ENCODE measurements at places on chromosomes 6 and 20.

GRCh38 chr20:25283221-25283951 lies 35.5 kb downstream of the PYGB start:
- no peak for DNase-seq

GRCh38 chr20:53707371-53708055 lies 113.9 kb upstream of the ZNF217 start:
- DNase-seq: peak; percentile 35

GRCh38 chr6:132465530-132466485 lies 47.1 kb downstream of the STX7 start:
- DNase-seq: no peak

DNA sequence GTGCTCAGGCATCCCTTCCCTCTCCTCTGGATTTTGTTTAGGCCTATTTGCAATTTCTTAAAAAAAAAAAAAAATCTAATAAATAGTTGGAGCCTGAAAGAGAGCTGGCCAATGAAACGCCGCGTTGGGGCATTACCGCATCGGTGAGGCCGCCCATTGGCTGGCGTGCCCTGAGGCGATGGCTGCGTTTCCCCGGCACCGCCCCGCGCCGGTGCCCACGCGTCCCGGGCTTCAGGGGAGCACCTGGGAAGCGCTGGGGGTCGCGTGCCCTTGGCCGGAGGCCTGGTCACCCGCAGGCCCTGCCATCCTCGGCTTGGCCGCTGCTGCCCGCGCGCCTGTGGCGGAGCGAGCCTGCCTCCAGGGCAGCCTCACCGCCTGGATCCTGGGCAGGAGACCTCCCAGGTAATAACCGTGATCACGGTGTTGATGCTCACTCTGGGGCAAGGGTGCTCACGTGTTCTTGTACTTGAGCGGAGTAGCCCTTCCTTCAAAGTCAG lies 155.4 kb downstream of the NRN1 start:
- peak; percentile 72 for DNase-seq

DNA sequence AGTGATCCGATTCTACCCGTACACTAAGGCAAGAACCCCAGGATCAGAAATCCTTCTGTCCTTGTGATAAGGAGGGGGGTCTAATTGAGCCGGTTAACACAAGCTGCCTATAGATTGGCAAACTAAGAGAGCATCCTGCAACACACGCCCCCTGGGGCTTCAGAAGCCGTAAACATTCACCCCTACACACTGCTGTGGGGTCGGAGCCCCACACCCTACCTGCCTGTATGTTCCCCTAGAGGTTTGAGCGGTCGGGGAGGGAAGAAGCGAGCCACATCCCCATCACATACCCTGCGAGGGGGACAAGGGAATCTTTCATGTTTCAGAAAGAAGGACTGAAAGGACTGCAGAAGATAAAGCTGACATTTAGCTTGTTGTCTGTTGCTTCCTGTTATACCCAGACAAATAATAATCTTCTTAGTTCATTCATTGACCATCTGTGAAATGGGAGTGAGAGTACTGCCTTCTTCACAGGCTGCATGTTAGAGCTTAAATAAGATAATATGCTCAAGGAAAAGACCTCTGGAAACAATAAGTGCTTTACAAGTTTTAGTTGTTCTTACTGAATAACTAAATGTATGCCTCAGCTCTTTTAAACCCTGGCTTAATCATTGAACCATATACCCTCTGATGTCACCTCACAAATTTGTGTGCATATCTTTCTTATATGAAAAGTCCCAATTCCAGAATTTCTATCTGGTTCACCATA lies 74.2 kb upstream of the RNF217 start:
- no peak for DNase-seq

DNA sequence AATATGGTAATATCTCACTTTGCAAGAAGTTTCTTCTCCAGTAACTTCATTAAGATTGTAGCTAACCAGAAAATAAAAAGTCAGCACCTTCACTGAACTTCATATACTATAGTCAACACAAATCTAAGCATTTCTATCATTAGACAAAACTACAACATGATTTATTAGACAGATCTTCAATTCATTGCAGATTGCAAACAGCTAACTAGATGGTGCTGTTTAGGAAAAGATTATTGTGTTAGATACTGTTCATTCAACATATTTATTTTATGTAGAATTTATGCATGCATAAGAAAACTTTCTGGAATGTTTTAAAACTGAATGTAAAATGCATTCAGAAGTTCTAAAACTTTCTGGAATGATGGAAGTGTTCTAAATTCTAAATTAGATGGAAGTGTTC lies 442.1 kb downstream of the HTR1B start:
- no peak for DNase-seq

GRCh38 chr6:136975089-136975715 lies 53.1 kb downstream of the SLC35D3 start:
- no peak for DNase-seq

DNA sequence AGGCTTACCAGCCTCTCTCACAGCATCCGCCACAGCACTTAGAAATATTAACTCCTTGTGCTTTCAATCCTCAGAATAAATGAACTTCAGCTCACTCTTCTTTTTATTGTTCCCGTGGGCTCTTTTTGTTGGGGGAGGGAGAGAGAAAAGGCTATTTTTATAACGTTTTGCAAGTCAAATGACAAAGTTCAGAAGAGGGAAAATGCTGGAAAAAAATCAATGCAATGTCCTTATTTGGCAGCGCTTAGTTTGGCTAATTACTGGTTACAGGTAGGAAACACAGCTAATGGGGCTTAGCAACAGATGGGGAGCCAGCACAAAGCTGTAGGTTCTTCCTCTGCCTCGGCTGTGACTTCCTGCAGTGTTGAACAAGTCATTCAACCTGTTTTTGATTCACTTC lies 1067.0 kb upstream of the MAP3K7 start:
- DNase-seq: no peak

DNA sequence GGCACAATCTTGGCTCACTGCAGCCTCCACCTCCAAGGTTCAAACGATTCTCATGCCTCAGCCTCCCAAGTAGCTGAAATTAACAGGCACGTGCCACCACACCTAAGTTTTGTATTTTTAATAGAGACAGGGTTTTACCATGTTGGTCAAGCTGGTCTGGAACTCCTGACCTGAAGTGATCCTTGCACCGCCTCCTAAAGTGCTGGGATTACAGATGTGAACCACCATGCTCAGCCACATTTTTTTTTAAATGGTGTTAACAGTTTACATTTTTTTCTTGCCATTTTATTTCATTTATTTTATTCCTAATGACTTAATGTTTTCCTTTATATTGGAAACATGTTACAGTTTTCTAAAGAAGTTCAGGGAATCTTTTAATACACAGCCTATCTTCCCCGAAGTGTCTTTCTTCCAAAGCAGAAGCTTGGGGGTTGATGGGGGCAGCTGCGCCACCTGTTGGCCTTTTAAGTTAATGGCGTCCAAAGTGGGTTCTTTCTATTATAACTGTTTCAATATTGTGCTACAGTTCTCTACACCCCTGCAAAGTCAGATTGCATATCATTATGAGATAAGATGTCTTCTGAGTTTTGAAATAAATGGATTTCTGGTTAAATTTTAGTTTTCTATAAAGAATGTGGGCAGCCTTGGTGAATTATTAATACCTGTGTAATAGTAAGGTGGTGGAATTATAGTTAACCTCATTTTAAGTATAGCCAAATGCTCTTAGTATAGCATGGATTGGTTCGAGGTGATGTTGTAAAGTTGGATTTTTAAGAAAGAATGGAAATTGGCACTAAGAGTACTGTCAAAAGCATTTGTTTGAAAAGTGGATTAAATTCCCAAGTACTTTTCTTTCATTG lies 42.0 kb upstream of the PLCG1 start:
- peak; percentile 53 for DNase-seq

DNA sequence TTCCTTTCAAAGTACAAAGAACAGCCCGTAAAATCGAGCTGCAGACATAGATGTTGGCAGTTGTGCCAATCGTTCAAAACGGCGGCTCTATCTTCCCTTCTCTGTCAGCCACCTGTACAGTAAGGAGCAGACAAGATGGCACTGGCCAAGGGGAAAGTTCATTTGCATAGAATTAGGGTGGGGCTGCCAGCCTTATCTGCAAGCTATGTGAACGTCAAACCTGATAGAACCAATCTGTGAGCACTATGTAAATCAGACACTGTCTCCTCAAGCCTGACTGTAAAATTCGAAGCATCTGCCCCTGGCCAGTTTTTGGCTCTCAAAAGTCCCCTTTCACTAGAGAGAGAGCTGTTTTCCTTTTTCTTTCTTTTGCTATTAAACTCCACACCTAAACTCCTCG lies 374.5 kb downstream of the EPM2A start:
- DNase-seq: no peak

- no peak for DNase-seq
Observed at GRCh38 chr6:138765896-138766655, 7.5 kb upstream of the CCDC28A start.

DNA sequence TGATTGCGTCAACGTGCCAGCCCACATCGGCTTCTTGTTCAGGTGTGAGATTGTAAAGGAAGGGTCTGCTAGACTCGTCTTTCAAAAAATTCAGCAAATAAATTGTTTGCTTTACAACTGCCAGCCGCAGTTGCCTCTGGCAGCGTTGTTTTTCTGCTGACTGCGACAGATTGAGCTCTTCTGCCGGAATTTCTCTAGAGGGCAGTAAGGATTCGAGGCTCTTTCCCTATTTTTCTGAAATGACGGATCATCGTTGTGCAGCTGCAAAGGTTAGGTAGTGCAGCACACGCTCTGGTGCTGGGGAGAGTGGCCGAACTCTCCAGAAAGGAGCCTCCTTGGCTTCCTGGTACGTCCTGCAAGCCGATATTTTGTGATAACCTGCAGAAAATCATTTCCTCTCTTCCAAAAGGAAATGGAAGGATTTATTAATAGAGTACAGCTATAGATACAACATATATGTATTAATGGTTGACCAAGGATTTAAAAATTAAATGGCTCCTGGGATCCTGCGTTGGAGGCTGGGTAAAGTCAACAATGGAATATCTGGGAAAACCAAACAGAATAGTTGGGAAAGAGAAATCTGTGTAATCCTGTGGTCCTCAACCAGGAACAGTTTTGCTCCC lies 121.9 kb upstream of the ZFP64 start:
- no peak for DNase-seq
